ENCODE measurements at places on chromosomes 1 and 21. TPM values are rescaled to one million over a fixed set of nuclear protein-coding genes. Genes with fewer than 3 reads are reported as not detected.
A peak's percentile ranks its signal among the peaks of the same experiment; 100 is the strongest.

DNA sequence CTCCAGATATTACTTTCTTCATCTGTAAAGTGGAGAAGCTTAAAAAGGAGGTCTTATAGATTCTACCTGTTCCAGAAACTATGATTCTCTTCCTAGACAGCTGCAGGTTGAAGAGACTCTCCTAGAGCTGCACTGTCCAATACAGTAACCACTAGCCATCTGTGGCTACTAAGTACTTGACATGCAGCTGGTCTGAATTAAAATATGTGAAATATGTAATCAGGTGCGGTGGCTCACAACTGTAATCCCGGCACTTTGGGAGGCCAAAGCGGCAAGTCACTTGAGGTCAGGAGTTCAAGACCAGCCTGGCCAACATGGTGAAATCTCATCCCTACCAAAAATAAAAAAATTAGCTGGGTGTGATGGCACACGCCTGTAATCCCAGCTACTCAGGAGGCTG, 15.8 kb downstream of the APP start:
- no peak for DNase-seq

Gene PADI1
- total RNA-seq: not detected

DNA sequence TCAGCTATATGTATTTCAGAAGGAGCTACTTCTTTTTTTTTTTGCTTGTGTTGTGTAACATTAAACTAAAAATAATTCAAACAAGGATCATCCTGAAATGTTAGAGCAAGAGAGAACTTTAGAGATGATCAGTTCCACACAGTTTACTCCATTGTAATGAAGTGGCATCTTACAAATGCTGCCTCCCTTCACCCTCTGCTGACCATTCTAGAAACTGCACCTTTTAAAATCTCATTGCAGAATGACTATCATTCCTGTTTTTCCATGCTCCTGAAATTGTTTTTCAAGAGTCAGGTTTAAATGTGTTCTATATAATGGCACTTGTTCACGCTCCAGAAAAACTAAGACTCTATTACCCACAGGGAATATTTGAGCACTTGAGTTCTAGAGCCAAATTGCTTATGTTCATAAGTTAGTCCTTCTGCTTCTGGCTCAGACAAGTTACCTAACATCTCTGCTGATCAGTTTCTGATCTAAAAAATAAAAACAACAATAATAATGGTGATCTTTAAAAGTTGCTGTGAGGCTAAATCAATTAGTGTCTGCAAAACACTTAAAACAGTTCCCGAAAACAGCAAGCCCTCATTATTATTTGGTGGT, 21.5 kb upstream of the SLC44A5 start:
- DNase-seq: no peak

DNA sequence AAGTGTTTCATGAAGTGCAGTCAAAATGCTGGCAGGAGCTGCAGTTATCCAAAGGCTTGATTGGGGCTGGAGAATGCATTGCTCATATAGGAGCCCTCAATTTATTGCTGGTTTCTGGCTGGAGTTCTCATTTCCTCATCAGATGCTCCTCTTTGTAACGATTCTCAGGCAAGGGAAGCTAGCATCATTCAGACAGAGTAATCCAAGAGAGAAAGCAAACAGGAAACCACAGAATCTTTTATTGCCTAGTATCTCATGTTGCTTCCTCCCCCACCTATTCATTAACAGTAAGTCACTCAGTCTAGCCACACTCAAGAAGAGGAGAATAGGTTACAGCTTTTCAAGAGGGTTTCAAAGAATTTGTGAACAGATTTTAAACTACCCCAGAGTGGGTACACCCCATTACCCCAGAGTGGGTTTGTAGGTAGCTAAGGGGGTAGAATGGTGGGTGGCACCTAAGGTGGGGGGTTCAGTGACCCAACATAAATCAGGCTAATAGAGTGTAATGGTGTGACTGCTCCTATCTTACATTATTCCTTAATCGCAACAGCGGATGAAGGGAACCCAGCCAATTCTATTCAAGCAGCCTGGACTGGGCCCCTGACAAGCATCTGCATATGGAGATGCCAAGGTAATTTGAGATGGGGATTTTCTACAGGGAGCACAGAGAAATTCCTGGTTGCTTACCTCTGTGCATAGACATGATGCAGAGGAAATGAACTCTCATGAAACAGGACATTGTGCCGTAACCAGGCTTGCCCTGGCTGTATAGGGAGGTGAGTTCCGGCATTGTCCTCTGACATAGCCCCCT, 67.1 kb downstream of the KCNJ15 start:
- no peak for DNase-seq

DNA sequence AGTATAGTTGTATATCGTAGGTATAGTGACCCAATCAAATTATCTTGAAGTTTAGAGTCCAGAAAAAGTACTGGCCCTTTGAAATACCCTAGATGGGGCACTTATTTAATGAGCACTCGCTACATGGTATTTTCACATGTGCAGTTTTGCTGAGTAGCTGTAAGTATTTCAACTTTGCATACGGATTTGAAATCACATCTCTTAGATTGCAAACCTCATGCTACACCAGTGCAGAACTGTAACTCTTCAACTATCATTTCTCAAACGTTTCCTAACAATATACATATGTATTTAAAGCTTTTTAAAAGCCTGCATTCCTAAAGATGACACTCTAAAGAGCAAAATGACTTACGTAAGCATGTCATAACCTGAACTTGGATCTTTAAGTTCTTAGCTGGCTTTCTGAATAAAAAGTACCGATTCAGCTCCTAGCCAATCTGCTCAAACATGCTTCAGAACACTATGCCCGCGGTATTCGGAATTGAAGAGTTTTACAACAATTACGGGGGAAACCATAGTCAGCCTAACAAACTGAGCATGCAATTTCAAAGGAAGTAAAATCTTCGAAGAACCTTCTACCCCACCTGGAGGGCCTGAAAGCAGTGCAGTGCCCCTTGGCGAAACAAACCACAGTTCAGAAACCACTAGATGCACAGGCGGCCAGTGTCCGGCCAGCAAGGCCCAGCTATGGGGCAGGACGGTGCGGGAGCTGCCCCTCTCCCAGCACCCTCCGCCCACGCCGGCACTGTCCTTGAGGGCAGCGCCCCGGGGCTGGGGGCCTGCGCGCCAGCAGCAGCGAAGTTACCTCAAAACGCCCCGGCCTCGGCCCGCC, 863 bp downstream of the FH start:
- no peak for DNase-seq

Gene FAM131C
- 4.7 TPM for total RNA-seq

DNA sequence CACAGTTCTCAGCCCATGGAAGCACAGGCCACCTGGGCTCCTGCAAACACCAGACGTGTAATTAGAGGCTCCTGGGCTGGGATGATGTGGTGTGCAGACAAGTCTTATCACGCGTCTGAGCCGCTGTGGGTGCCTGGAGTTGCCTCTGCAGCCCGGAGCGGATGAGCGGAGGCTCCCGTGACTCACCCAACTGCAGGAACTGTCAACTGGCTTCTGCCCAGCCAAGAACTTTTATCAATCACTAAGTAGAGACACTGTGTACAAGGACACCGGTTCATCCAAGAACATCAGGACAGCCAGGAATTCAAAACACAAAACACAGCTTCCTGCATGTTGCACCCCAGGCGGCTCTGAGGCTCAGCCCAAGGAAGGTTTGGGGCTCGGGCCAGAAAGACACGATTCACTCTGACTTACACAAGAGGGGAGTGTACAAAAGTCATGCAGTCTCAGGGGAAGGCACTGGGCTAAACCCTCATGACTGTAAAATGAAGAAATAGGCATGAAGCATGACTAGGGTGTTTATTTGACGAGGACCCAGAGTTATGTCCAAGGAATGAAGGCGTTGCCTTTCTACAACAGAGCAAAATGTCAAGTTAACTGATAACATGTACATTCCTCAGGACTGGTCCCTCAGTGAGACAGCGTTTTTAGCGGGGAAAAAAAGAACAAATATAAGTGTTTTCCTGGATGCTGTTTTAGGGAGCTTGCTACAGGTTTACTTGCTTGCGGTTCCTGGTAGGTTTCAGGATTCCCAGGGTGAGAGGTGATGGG, 21.1 kb downstream of the ERRFI1 start:
- peak; percentile 78 for DNase-seq

GRCh38 chr1:168195199-168196135, 16.7 kb downstream of the TIPRL start:
- DNase-seq: no peak

Gene CLEC20A
- total RNA-seq: 0.20 TPM

GRCh38 chr1:208868554-208868953, 624.4 kb upstream of the PLXNA2 start:
- no peak for DNase-seq

GRCh38 chr1:154454386-154455120, 47.5 kb upstream of the TDRD10 start:
- DNase-seq: no peak

DNA sequence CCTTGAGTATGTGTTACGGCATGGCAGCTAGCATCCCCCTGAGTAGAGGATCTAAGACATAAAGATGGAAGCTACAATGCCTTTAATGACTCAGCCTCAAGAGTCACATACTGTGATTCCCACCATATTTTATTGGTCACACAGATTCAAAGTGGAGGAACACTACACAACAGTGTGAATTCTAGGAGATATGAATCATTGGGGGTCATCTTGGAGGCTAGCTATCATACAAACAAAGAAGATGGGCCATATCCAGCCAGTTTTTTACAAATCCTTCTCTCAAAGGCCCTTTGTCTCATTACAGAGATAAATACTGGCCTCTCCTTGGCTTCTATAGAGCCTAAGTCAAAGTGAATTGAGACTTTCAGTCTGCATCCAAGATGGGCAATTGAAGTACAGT, 177.0 kb downstream of the TBX15 start:
- DNase-seq: no peak

Gene KIAA1614
- 7.7 TPM for total RNA-seq

DNA sequence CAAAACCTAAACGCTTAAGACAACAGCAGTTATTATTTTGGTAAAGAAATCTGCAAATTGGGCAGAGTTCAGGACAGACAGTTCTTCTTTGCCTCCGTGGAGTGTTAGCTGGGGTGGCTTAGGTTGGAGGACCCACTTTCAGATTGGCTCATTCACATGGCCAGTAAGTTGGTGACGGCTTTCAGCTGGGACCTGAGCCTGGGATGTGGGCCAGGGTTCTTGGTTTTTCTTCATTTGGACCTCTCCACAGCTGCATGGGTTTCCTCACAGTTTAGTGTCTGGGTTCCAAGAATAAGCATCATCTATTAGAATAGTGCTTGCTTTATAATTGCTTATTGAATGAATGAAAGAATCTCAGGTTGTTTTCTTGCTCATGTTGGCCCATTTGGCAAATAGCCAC, 72.2 kb downstream of the ATF6 start:
- DNase-seq: peak; percentile 13

DNA sequence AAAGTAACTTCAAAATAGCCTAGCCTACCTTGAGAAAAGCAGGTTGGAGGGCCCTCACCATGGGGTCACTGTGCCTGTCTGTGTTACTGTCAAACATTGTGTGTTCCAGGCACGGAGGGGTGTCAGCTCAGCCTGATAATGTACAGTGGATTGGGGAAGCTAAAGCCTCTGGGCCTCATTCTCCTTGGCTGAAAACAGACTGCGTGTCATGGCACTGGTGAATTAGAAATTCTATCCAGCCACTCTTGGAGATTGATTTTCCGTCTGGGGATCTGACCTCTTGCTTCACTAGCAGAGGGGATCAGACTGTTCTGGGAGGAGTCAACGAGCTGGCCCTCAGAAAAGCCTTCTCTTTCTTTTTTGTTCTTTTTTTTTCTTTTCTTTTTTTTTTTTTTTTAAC, 123.5 kb upstream of the HOOK1 start:
- DNase-seq: peak; percentile 64

- no peak for DNase-seq
Measured at GRCh38 chr1:114088392-114089299, 65.0 kb downstream of the SYT6 start.

DNA sequence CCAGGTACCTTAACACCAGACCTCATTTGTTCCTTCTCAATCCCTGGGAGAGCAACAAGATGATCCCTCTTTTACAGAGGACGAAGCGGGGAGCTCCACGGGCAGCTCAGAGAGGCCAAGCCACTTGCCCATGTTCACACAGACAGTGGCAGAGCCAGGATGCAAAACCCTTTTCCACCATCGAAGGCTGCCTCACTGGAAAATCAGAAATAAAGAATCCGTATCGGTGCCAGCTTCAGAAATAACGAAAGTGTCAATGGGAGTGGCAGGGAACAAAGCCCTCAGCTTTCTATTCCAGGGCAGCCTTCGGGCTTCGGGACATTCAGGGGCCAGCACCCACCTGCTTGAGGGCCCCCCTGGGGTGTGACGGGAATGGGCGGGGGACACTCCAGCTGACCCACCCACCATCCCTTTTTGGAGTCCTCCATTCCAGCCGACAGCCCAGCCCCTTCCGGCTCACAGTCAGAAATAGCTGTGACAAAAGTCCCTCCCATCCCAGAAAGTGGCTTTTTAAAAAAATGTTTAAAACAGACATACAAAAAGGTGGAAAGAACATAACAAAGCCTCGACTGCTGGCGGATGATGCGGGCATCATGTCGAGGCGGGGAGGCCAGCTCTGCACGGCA, 6.0 kb downstream of the IFFO2 start:
- DNase-seq: no peak

Gene PCAT6
- total RNA-seq: 2.3 TPM

Gene ECM1
- 681 TPM for total RNA-seq

DNA sequence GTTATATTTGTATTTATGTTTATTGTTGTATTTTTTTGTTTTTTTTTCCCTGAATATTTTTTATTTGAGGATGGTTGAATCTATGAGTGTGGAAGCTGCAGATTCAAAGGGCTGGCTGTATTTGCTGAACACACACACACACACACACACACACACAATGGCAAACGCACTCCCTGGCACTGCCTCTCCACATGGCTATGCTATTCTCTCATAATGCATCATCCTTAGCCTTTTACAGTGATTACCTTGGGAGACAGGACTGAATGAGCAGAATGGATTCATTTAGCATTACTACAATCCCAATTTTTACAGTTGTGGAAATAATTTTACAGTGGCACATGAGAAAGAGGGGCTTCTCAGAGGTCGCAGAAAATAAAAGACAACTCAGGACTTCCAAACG, 390.1 kb downstream of the PCP4 start:
- DNase-seq: no peak

DNA sequence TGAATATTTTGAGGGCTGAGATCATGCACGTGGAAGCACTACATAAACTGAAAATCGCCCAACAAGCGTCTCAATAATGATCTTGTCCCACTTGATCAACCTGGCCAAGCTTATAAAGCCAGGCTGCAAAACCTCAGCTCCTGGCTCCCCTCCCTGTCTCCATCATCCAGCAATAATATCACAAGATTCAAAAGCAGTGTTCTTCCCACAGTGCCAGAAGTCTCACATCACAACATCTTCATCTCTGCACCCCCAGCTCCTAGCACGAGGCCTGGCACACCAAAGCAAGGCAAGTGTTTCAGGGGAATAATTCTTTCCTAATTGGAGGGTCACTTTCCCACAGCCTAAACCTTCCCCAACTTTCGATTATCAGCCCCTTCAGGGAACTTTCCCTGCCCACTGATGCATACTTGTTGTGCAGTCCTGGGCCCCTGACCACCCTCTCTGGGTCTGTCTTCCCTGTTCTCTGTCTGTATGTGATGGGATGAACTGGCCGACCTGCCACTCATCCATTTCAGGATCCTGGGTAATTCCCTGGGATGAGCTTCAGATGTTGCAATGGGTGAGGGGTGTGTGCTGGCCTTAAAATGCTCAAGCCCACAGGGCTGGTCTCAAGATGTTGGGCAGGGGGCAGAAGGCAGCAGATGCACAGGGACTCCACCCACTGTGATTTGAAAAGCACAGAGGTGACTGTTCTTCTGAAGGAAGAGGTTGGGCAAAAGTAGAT, 129.0 kb downstream of the DMRTB1 start:
- DNase-seq: no peak

GRCh38 chr1:37092937-37093336, 58.6 kb upstream of the GRIK3 start:
- DNase-seq: no peak

Measured in mucosa of gallbladder (tissue), 1 donor.